ENCODE measurements at places on chromosomes 4 and X.

- DNase-seq, result no peak
Measured at GRCh38 chrX:136752346-136752745, 28.4 kb downstream of the ARHGEF6 start.

- no peak for DNase-seq
Measured at GRCh38 chrX:72053508-72053907, 78.2 kb downstream of the RTL5 start.

GRCh38 chr4:26001413-26001812 is 87.4 kb downstream of the SMIM20 start:
- no peak for DNase-seq

DNA sequence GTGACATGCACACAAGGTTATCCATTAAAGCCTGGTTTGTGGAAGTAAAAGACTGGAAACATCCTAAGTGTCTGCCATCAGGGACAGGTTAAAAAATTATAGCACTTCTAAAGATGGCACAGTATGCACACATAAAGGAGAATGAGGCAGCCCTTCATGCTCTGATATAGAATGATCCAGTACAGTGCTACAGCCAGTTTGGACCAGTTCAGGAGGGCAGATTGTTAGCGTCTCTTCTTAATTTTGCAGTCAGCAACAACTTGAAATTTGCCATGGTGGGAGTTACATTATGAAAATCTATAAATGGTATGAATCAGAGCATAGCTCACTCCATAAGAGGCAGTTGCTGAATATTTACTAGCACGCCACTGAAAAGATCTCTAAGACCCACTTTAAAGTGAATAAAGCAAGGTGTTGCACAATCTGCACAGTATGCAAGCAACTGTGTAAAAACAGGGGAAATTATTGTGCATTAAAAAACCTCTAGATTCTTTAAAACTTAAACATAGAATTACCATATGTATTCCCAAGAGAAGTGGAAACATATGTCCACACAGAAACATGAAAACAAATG is 20.3 kb upstream of the SOD3 start:
- DNase-seq, result no peak

DNA sequence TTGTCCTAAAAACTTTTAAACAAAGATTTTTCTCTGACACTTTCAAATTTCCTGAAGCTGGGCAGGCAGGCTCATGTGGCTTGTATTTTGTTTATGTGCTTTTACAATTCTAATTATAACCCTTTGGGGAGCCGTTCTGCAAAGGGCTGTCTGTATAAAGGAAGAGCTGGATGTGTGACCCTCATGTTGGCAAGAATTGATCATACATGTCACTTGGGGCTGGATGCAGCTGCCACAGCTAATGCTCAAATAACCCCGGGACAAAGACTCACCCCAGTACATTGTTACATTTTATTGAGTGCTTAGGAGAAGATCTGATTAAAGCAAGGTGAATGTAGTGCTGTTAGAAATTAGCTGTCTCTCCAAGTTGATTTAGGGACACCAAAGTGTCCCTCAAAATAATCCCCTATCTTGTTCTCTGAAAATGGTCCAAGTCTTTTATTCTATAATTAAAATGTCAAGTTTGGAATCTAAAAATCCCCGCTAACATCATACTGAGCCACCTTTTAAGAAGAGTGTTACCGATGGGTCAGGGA is 13.0 kb upstream of the DAPP1 start:
- DNase-seq, result no peak

- DNase-seq, result no peak
Measured at GRCh38 chr4:19945979-19946380, 305.7 kb upstream of the SLIT2 start.

DNA sequence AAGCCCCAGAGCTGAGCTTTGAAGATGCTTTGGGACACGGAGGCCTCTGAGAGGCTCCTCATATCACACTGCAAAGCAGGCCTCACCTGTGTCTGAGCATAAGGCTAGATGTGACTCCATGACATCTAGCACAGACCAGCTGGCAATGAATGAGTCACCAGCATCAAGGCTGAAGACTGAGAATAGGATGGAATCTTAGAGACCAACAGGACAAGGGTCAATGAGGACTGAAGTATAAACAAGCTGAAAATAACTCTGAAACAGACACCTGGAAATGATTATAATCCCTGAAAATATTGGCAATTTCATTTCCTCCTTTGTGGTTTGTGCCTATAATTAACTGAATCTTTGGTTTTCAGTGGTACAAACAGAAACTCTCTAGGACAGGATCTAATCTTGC is 87.1 kb upstream of the PRPS1 start:
- DNase-seq, result no peak

DNA sequence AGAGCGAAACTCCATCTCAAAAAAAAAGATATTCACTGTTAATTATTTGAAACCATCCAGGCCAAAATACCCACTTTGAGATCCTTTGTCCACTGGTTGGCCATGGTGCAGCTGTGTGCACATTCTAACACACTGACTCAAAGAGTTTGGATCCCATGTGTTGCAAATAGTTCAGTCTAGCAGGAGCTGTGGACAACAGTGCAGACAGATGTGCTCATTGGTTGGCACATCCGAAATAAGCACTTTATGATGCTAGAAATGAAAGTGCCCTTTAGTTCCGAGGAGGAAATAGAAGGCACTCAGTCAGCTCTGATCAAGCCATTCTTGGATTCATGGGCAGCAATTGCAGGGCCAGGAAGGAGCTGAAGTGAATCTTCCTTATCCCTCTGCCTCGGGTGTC is 63.0 kb upstream of the TMEM150C start:
- DNase-seq, result no peak
